ENCODE measurements at places on chromosomes 1 and 21. TPM values are rescaled to one million over a fixed set of nuclear protein-coding genes. Genes with fewer than 3 reads are reported as not detected.

DNA sequence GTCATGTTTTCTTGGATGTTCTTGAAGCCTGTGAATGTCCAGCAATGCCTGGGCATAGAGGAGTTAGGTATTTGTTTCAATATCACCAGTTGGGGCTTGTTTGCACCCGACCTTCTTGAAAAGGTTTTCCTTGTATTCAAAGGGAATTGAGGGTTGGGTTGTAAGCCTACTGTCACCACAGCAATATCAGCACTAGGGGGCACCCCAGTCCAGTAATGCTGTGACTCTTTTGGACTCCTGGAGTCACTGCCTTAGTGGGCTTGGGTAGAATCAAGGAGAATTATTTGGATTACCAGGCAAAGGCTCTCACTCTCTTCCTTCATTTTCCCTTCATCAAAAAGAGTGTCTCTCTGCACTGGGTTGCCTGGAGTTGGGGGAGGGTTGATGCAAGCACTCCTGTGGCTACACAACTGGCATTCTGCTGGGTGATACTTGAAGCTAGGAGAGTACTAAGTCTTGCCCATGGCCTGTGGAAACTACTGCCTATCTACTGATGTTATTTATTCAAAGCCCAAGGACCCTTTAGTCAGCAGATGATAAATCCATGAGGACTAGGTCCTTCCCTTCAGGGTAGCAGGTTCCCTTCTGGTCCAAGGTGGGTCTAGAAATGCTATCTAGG lies 34.5 kb downstream of the OR10R2 start:
- no peak overlapping the region for H3K27ac ChIP-seq
- H3K36me3 ChIP-seq: no peaks in the 10 kb centered on the region
- DNase-seq: peak; percentile 43

- H3K4me3 ChIP-seq: no peak overlapping the region
- H3K27me3 ChIP-seq: peaks cover 3% of the 10 kb centered on the region
- H3K27ac ChIP-seq: no peak overlapping the region
- no peaks in the 10 kb centered on the region for H3K36me3 ChIP-seq
Measured at GRCh38 chr1:179599623-179600249, 8.1 kb downstream of the TDRD5 start.

GRCh38 chr1:111904478-111905218 lies 84.8 kb downstream of the KCND3 start:
- H3K4me3 ChIP-seq: no peak overlapping the region
- no peak for DNase-seq
- no peaks in the 10 kb centered on the region for H3K27me3 ChIP-seq
- H3K27ac ChIP-seq: no peak overlapping the region

The EPHA2 gene
- 169 TPM for polyA plus RNA-seq

The NCAM2 gene
- 0.11 TPM for polyA plus RNA-seq

- no peak overlapping the region for H3K4me3 ChIP-seq
- DNase-seq: no peak
- H3K4me1 ChIP-seq: no peaks in the 10 kb centered on the region
- H3K27me3 ChIP-seq: peaks cover 23% of the 10 kb centered on the region
Measured at GRCh38 chr1:151807131-151807530, 1.9 kb upstream of the LINGO4 start.

The YIPF1 gene
- 28.1 TPM for polyA plus RNA-seq

GRCh38 chr21:44370027-44370735 lies 16.8 kb downstream of the TRPM2 start:
- no peaks in the 10 kb centered on the region for H3K27me3 ChIP-seq
- no peak overlapping the region for H3K27ac ChIP-seq
- no peaks in the 10 kb centered on the region for H3K4me1 ChIP-seq
- no peak overlapping the region for H3K4me3 ChIP-seq
- DNase-seq: no peak
- H3K36me3 ChIP-seq: no peaks in the 10 kb centered on the region

DNA sequence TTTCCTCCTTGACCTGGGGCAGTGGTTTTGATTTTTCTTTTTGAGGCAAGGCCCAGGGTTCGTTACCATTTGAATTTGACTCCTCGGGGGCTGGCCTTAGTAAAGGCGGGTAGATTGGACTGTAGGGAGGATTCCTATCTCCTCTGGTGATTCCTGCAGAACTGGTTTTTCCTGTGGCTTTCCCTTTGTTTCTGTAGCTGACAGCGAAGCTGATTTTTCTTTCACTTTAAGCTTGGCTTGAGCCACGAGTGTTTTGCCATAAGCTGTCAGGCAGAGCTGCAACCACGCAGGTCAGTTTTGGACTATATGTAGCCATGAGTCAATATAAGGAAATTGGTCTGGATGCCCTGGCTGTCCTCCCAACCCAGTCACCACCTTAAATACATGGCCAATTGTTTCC lies 28.7 kb upstream of the KCNJ15 start:
- no peak for DNase-seq
- no peaks in the 10 kb centered on the region for H3K4me1 ChIP-seq
- no peaks in the 10 kb centered on the region for H3K36me3 ChIP-seq
- no peak overlapping the region for H3K27ac ChIP-seq
- H3K27me3 ChIP-seq: no peaks in the 10 kb centered on the region

DNA sequence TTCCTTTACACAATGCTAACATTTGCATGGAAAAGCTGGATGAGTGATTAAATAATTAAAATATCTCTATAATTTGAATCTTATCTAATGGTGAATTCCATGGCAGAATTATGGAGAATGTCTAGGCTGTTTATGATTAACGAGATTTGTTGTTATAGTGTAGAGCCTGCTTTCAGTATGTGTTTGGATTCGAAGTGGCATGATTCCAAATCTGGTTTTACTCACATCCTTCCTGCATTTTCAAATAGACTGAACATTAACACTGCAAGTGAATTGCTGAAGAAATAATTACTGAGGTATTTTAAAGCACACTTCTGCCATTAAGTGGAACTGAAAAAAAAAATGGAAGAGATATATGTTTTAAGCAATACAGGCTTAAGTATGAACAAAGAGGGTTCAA lies 5.1 kb upstream of the NEK7 start:
- H3K36me3 ChIP-seq: no peaks in the 10 kb centered on the region
- H3K27ac ChIP-seq: peak overlapping the region; percentile 86
- peaks cover 55% of the 10 kb centered on the region for H3K4me1 ChIP-seq
- no peak overlapping the region for H3K4me3 ChIP-seq

The RNU1-3 gene
- polyA plus RNA-seq: under 0.01 TPM

The HECTD3 gene
- polyA plus RNA-seq: 130 TPM

- DNase-seq: peak; percentile 35
- no peaks in the 10 kb centered on the region for H3K36me3 ChIP-seq
- H3K27ac ChIP-seq: no peak overlapping the region
- no peaks in the 10 kb centered on the region for H3K4me1 ChIP-seq
Measured at GRCh38 chr1:25756215-25756614, 43.8 kb upstream of the SELENON start.

The C1orf185 gene
- polyA plus RNA-seq: not detected

- peaks cover 15% of the 10 kb centered on the region for H3K27me3 ChIP-seq
- DNase-seq: no peak
- H3K4me1 ChIP-seq: no peaks in the 10 kb centered on the region
- no peaks in the 10 kb centered on the region for H3K36me3 ChIP-seq
- no peak overlapping the region for H3K27ac ChIP-seq
Measured at GRCh38 chr21:34046917-34047316, 26.5 kb upstream of the MRPS6 start.

DNA sequence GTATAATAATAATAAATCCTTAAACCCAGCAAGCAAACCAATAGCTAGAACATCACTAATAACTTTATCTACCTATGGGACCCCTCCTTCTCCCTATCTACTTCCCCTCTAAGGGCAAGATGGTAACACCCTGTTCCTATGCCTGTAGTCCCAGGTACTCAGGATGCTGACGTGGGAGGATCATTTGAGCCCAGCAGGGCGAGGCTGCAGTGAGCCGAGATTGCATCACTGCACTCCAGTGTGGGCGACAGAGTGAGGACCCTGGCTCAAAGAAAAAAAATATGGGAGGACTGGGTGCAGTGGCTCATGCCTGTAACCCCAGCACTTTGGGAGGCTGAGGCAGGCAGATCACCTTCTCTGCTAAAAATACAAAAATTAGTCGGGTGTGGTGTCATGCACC lies 143.1 kb upstream of the SLC45A1 start:
- H3K4me3 ChIP-seq: no peak overlapping the region
- no peak overlapping the region for H3K27ac ChIP-seq
- H3K4me1 ChIP-seq: peaks cover 3% of the 10 kb centered on the region
- no peaks in the 10 kb centered on the region for H3K36me3 ChIP-seq

- H3K4me3 ChIP-seq: no peak overlapping the region
- H3K27ac ChIP-seq: no peak overlapping the region
- H3K27me3 ChIP-seq: no peaks in the 10 kb centered on the region
- H3K4me1 ChIP-seq: peaks cover 9% of the 10 kb centered on the region
- DNase-seq: no peak
Measured at GRCh38 chr21:28554660-28555475, 437.8 kb downstream of the LTN1 start.

- H3K4me3 ChIP-seq: no peak overlapping the region
- DNase-seq: no peak
- no peaks in the 10 kb centered on the region for H3K4me1 ChIP-seq
- no peak overlapping the region for H3K27ac ChIP-seq
- H3K36me3 ChIP-seq: no peaks in the 10 kb centered on the region
Measured at GRCh38 chr1:217274416-217274815, 356.5 kb downstream of the GPATCH2 start.
